ENCODE measurements at places on chromosomes 12 and 14. TPM values are rescaled to one million over a fixed set of nuclear protein-coding genes. Genes with fewer than 3 reads are reported as not detected.

- no peak for DNase-seq
Observed at GRCh38 chr14:57632649-57633048, 139.0 kb upstream of the CCDC198 start.

- DNase-seq = no peak
Observed at GRCh38 chr12:57119294-57120085, 8.3 kb upstream of the STAT6 start.

DNA sequence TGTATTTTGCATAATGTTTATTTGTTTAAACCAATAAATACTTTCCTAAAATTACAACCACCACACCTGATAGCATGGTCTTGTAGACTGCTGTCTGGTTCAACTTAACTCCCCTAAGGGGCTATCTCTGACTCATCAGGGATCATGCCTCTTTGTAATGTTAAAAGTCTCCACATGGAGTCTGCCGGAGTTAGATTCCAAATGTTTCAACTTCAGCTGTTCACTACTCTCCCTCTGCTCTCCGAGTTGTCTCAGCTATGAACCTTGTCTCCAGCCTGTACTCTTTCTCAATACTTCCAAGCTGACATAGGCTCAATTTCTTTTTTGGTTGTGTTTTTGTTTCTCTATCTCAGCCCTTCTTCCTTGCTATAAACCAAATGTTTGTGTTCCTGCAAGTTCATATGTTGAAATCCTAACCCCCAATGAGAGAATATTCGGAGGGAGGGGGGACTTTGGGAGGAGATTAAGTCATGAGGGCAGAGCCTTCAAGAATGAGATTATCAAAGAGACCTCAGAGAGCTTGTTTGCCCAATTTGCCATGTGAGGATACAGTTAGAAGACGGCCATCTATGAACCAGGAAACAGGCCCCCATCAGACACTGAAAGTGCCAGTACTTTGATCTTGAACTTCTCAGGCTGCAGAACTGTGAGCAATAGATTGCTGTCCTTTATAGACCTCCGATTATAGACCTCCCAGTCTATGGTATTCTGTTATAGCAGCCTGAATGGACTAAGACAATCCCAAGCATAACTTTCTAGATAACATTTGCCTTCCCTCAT lies 858.2 kb downstream of the VRK1 start:
- DNase-seq = no peak

DNA sequence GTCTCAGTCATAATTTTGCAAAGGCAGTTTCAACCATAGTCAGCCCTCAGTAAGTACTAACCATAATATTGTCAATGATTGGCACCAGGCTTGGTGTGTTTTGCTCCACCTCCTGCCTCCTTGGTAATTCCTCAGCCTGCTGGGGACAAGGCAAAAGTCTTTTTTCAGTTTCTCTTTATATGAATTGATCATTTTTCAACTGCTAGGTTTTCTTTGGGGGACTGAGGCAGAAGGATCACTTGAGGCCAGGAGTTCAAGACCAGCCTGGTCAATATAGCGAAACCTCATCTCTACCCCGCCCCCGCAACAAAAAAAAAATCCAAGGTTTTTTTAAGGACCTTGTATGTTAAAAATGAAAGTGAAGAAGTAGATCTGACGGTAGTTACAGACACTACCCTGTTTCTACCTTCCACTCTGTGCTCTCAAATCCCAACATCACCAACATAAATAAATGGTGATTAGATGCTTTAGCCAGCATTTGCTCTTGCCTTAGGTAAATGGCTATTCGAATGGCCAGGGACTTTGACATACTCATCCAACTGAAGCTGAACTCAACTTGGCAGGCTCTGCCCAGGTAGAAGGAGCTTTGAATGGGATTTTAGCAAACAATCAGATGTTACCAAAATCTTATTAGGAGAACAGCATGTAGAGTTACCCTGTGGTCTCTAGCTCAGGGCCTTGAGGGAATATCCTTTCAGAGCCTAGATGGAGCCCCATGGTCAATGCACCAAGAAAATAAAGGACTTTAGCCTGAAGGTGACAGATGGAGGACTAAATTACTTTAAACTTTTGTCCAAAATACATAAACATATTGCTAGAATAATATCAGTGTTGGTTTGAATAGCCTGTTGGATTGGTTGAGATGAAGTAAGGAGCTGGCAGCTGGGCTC lies 126.9 kb upstream of the AMIGO2 start:
- DNase-seq = no peak

SLCO1C1 gene
- total RNA-seq = 1.2 TPM

SLC17A8 gene
- not detected for total RNA-seq
